ENCODE measurements at places on chromosomes 13 and 19. TPM values are rescaled to one million over a fixed set of nuclear protein-coding genes. Genes with fewer than 3 reads are reported as not detected.

ICAM4 gene
- total RNA-seq: 9.3 TPM

LSR gene
- total RNA-seq: 1.4 TPM

AXL gene
- 185 TPM for total RNA-seq

CDX2 gene
- total RNA-seq: not detected

MCEMP1 gene
- total RNA-seq: not detected

SELENOV gene
- total RNA-seq: not detected

METTL21C gene
- not detected for total RNA-seq

C19orf67 gene
- not detected for total RNA-seq

RNASEH2A gene
- total RNA-seq: 13.5 TPM

ZNF112 gene
- total RNA-seq: 2.3 TPM

PCDH9 gene
- 8.7 TPM for total RNA-seq

PLA2G4C gene
- 2.3 TPM for total RNA-seq

ZNF792 gene
- total RNA-seq: 3.8 TPM

MBD3L3 gene
- total RNA-seq: not detected

TSSK6 gene
- total RNA-seq: 3.8 TPM

ALG5 gene
- total RNA-seq: 45.2 TPM

PABPC3 gene
- 0.56 TPM for total RNA-seq

ZNF229 gene
- 6.5 TPM for total RNA-seq

U2AF1L4 gene
- 9.3 TPM for total RNA-seq

CYP2A7 gene
- total RNA-seq: not detected

PTH2 gene
- not detected for total RNA-seq

Measured in epithelial cell of alveolus of lung (primary cell).